ENCODE measurements at places on chromosomes 12 and 14. TPM values are rescaled to one million over a fixed set of nuclear protein-coding genes. Genes with fewer than 3 reads are reported as not detected.

The IFNG gene
- not detected for total RNA-seq

The OR6C4 gene
- not detected for total RNA-seq

The AVPR1A gene
- total RNA-seq, result not detected

The SLC6A12 gene
- 0.70 TPM for total RNA-seq

The TAS2R9 gene
- total RNA-seq, result 0.18 TPM

The KCNK10 gene
- not detected for total RNA-seq

The KRT79 gene
- total RNA-seq, result 0.12 TPM

The AICDA gene
- not detected for total RNA-seq

The SDR9C7 gene
- total RNA-seq, result not detected

The WSCD2 gene
- not detected for total RNA-seq

The HNRNPA1 gene
- 488 TPM for total RNA-seq

The CEBPE gene
- total RNA-seq, result not detected

The TMTC3 gene
- total RNA-seq, result 31.2 TPM

The C1QL4 gene
- total RNA-seq, result not detected

The ZNF891 gene
- 0.39 TPM for total RNA-seq

The MIP gene
- total RNA-seq, result 0.15 TPM

The ACVR1B gene
- 9.0 TPM for total RNA-seq

The KRT4 gene
- not detected for total RNA-seq

The ADGRD1 gene
- not detected for total RNA-seq
